ENCODE measurements at places on chromosomes 13 and 19.

DNA sequence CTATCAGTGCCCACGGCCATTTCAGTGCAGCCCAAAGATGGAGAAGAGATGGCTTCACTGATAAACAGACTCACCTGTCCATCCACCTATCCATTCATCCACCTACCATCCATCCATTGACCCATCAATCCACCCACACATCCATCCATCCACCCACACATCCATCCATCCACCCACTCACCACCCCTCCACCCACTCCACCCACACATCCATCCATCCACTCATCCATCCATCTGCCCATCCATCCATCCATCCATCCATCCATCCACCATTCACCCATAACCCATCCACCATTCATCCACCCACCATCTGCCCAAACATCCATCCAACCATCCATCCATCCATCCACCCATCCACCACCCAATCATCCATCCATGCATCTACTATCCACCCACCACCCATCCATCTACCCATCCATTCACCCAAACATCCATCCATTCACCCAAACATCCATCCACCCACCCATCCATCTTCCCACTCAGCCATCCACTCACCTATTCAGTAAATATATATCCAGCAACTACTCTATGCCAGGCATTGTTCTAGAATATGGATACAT is 31.6 kb upstream of the ZNRF4 start:
- DNase-seq = no peak

DNA sequence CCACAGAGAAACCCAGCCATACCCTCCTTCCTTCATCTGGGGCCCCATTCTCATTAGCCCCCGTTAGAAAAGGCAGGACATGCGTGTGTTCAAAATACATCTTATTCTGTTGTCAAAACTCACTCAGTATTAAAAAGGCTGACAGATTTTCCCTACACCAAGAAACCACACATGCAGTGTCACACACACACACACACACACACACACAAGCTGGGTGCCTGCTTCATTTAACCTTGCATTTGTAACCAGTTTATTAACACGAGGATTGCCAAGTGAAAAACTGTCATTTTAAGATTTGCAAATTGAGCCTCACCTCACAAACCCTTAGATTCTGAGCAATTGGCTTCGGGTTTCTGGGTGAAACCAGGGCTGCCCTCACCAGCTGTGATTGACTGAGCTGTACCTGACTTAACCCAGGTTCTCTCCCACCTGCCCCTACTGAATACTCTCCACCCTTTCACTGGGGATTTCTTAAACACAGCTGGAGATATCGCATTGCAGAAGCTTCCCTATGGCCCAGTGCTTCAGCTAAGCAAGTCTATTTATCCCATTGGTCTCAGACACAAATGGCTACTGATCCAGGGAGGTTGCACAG is 172.7 kb upstream of the ZNF507 start:
- no peak for DNase-seq

- DNase-seq = no peak
Measured at GRCh38 chr19:4518345-4519171, at the start of gene PLIN4. TSS of gene PLIN4 (minus strand) at chr19:4518486. CDS start at chr19:4518272, 214 bp downstream.

DNA sequence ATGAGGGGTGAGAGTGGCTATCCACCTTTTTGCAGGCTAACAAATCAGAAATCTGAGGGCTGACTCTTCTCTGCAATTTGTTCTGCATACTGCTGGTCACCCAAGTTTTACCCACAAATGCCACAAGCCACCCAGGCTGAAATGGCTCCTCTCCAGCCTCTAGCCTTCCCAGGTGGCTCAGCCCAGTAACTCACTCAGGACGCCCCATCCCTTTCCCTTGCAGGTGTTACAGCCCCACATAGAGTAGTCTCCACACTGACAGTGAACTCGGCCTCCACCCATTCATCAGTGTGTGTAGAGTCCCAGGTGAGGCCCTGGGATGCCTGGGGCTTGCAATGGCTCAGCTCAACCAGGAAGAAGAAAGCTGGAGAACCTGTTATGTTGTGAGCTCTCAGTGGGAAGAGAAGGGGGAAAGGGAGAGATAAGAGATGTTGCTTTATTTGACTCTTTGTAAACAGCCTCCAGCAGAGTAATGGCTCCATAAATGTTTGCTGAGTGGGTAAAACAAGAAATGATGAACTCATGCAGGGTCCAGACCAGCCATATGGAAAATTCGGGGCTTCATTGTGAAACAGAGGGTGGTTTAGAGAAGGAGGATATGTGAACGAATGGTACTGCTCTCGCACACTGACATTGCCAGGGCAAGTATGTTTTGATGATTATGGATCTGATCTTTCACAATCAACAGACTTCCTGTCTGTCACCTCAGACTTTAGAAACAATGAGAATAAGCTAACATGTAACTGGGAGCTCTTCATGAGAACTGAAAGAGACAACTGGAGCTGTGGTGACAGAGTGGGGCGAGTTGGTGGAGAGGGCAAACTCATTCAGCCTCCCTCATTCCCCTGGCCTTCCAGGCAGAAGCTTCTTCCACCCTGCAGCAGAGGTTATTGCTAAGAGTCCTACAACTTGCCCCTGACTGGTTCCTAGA is 74.2 kb upstream of the RFC3 start:
- no peak for DNase-seq

DNA sequence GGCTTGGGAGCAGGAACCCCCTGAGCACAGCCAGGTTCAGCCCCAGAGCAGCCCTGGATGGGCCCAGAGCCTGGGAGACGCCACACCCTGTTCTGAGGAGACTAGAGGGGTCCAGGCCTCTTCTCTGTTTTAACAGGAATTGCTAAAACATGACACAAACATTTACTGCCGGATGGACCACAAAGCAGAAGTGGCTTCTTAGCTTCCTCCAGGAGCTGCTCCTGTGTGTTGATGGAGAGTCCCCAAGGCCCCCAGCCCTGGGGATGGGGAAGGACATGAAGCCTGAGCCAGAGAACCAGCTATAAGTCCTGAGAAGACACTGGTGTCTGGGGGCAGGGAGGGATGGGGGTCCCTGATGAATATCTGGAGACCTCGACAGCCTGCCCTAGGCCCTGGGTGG is 14.6 kb downstream of the CEACAM3 start:
- DNase-seq = no peak

DNA sequence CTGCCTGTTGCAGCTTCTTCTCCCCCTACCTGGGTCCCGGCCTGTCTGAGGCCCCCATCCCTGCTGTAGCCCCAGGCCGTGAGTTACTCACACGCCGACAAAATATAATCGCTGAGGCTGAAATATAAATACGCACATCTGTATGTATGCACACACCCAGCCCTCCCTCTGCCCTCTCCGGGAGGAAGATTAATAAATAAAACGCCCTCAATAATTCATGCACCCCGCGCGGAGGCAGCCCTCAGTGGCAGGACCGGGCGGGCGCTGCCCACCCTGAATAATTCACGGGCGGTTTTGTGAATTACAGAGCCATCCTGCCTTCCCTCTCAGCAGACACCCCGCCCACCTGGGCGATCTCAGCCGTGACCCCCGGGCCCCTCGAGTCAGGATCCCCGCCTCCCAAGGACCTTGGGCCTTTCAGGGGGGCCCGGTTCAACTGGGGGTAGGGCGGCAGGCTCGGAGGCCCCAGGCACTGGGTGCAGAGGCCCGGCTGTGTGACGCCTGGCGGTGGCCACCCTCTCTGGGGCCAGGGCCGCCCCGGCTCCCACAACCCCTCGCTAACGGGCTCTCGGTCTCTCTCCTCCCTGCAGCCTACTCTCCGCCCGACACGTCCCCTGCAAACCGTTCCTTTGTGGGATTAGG is 24.2 kb downstream of the SMIM24 start:
- no peak for DNase-seq

DNA sequence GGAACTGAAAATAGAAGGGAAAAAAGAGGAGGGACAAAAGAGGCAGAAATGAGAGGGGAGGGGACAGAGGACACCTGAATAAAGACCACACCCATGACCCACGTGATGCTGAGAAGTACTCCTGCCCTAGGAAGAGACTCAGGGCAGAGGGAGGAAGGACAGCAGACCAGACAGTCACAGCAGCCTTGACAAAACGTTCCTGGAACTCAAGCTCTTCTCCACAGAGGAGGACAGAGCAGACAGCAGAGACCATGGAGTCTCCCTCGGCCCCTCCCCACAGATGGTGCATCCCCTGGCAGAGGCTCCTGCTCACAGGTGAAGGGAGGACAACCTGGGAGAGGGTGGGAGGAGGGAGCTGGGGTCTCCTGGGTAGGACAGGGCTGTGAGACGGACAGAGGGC is at the start of gene CEACAM5:
Gene CEACAM5, plus strand, starts transcription at position 146 of the 400 bp plus-strand sequence. Its CDS starts 106 bp downstream, at position 252.
- no peak for DNase-seq

- DNase-seq = no peak
Measured at GRCh38 chr19:682678-683320, 6.6 kb downstream of the FSTL3 start.

GRCh38 chr19:35011737-35012682 is 11.9 kb downstream of the GRAMD1A start:
- DNase-seq = no peak

GRCh38 chr13:42276683-42277082 is 4.7 kb downstream of the AKAP11 start:
- no peak for DNase-seq

Measured in NCI-H1417 treated with DMSO at 0.1 percent for 48 hours (cell line).